ENCODE measurements at places on chromosomes 12 and 14.

GRCh38 chr12:116276652-116277466 is 634 bp downstream of the MED13L start:
- peak; percentile 75 for DNase-seq

DNA sequence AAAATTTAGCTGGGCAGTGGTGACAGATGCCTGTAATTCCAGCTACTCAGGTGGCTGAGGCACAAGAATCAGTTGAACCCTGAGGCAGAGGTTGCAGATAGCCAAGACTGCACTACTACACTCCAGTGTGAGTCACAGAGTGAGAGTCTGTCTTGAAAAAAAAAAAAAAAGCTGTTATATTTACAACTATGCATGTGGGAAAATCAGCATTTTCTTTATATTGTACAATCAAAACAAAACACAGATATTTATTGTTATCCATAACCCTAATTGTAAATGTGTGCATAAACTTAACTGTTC is 12.5 kb downstream of the C1R start:
- DNase-seq = no peak

DNA sequence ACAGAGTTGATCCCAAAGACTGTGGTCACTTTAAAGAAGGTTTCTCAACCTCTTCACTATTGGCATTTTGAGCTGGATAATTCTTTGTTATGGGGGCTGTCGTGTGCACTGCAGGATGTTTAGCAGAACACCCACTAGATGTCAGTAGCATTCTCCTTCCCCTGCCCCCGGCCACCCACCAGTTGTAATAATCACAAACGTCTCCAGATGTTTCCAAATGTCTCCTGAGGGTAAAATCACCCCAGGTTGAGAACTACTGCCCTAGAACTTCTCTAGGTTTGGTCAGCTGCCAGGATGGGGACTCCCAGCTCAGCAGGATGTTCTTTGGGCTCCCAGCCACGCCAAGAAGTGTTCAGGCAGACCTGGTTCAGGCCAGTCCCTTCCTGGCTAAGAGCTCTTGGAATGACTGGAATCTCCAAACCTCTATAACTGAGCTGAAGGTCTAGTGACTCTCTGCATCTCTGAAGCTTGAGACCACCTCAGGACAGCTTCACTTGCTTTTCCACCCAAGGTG is 12.5 kb upstream of the AJUBA start:
- no peak for DNase-seq

GRCh38 chr12:93804392-93805179 is 127.4 kb downstream of the CRADD start:
- DNase-seq = no peak

- no peak for DNase-seq
These were observed 99.6 kb downstream of the LIN7A start for GRCh38 chr12:80838024-80838658.

GRCh38 chr12:109462868-109463692 is 14.0 kb downstream of the KCTD10 start:
- DNase-seq = peak; percentile 73

- DNase-seq = no peak
These were observed 18.1 kb upstream of the DUSP6 start for GRCh38 chr12:89370421-89370831.

DNA sequence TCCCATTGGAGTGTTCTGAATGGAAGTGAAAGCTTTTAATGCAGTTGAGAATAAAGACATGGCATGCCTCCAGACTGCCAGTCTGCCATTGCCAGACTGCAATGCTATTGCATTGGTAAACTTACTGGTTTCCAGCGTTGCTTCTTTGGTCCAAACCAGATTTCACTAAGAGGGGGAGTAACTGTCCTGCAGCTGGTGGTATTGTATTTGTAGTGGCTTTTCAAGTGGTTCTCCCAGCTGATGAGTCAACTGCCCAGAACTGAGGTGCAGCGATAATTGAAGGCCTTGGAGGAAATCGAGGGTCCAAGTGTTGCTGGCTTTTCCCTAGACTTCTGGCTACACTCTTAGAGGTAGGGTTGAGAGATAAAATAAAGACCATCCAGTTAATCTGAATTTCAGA is 31.9 kb downstream of the ERG28 start:
- DNase-seq = no peak

DNA sequence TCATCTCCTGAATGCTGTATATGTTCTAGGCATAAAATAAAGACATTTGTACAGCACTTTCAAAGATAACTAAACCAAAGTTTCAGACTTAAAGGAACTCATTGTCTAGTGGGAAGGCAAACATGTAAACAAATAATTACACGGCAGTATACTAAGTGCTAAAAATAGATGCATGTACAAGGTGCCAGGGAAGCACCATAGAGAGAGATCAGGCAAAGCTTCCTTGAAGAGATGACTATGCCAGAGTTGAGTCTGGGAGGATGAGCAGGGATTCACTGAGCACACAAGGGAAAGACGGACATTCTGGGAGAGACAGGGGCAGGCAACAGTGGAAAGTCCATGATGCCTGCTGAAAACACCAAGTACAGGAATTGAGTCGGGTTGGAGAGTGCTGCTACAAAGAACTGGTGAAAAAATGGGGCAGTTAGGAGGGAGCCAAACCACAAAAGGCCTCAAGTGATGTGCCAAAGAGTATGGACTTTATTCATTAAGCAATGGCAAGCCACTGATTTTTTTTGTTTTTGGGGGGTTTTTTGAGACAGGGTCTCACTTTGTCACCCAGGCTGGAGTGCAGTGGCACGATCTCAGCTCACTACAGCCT is 26.8 kb downstream of the ANKS1B start:
- DNase-seq = no peak

DNA sequence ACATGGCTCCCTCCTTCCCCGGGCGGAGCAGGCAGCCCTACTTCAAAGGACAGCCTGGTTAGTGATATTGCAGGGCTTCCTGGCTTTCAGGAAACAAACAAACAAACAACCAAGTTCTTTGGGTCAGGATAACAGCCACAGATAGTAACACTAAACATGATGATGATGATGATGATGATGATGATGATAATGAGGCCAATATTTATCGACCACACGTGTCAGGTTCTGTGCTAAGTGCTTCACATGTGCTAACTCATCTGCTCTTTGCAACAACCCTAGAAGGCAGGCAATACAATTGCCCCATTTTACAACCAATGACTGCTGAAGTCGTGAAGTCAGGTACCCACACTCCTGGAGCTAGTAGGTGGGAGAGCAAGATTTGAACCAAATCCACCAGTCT is 44.1 kb upstream of the TBX5 start:
- DNase-seq = no peak

DNA sequence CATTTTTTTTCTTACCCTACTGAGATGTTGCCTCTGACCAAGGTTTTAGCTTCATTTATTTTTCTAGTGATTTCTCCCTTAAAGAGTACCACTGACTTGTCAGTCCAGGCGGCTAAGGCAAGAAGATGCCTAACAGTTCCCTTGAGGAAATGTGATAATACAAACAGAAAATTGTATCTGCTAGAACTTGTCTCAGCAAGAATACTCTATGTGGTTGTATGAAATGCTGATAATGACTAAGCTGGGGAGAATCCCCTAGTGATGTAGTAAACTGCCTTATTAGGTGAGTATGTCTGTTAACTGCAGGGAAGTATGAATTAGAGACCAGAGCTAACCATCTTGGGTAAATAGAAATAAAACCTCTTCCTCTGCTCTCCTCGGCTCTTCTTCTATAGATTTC is 6.7 kb downstream of the C12orf54 start:
- no peak for DNase-seq
